ENCODE measurements at places on chromosomes 16 and 17. TPM values are rescaled to one million over a fixed set of nuclear protein-coding genes. Genes with fewer than 3 reads are reported as not detected.

GRCh38 chr17:742147-742793 lies 9.8 kb downstream of the GEMIN4 start:
- H3K36me3 ChIP-seq, result peaks cover 40% of the 10 kb centered on the region
- H3K27me3 ChIP-seq, result no peaks in the 10 kb centered on the region
- peaks cover 14% of the 10 kb centered on the region for H3K4me1 ChIP-seq
- H3K27ac ChIP-seq, result no peak overlapping the region
- DNase-seq, result no peak
- H3K4me3 ChIP-seq, result no peak overlapping the region

- peaks cover 4% of the 10 kb centered on the region for H3K36me3 ChIP-seq
- peak; percentile 71 for DNase-seq
- H3K4me3 ChIP-seq, result peak overlapping the region; percentile 47
- no peaks in the 10 kb centered on the region for H3K27me3 ChIP-seq
- peaks cover 49% of the 10 kb centered on the region for H3K4me1 ChIP-seq
These were observed 3.3 kb upstream of the N4BP1 start for GRCh38 chr16:48613061-48613957.

DNA sequence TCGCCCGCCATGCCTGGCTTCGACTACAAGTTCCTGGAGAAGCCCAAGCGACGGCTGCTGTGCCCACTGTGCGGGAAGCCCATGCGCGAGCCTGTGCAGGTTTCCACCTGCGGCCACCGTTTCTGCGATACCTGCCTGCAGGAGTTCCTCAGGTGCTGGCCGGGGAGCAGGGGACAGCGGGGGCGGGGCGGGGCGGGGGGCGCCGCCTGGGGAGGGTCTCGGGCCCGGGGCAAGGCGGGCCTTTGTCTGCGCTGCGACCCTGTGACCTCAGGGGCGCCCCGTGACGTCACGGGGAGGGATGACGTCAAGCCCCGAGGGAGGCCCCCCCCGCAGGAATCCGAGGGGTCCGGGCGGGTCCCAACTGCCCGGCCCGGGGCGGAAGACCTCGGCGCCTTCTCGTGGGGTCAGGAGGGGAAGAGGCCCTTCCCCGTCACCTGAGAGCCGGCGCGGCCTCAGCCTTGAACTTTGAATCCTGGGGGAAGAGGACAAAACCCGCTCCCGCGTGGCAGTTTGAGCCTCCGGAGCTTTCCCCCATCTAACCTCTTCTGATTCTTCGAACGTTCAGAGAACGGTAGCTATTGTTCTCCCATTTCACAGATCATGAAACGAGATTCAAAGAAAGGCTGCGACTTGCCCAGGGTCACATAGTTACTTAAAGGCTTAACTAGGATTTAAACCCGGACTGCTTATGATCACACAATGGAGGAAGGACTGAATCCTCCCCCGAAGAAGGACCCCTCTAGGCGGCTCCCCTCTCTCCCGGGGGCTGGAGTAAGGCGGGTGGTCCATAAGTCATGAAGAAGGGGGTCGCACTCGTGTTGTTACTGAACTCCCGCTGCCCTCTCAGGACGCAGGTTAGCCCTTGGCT lies 527 bp downstream of the TRAF4 start:
- DNase-seq, result peak; percentile 72
- H3K36me3 ChIP-seq, result peaks cover 29% of the 10 kb centered on the region
- H3K27me3 ChIP-seq, result no peaks in the 10 kb centered on the region
- H3K27ac ChIP-seq, result peak overlapping the region; percentile 85
- H3K4me1 ChIP-seq, result peaks cover 40% of the 10 kb centered on the region

- H3K4me3 ChIP-seq, result peak overlapping the region; percentile 50
- H3K4me1 ChIP-seq, result peaks cover 37% of the 10 kb centered on the region
- peak; percentile 63 for DNase-seq
- no peaks in the 10 kb centered on the region for H3K36me3 ChIP-seq
- no peak overlapping the region for H3K27ac ChIP-seq
- no peaks in the 10 kb centered on the region for H3K27me3 ChIP-seq
These were observed 1.8 kb upstream of the CBX1 start for GRCh38 chr17:48102798-48103715.

LRRC46 gene
- total RNA-seq, result 0.52 TPM

- peak overlapping the region; percentile 66 for H3K27ac ChIP-seq
- peaks cover 33% of the 10 kb centered on the region for H3K4me1 ChIP-seq
- no peaks in the 10 kb centered on the region for H3K27me3 ChIP-seq
- H3K4me3 ChIP-seq, result no peak overlapping the region
These were observed 4.9 kb downstream of the TIMM22 start for GRCh38 chr17:1001640-1002411.
